ENCODE measurements at places on chromosomes 2 and 18.
A peak's percentile ranks its signal among the peaks of the same experiment; 100 is the strongest.

GRCh38 chr2:201796478-201796865 is 9.9 kb upstream of the CDK15 start:
- DNase-seq = no peak

DNA sequence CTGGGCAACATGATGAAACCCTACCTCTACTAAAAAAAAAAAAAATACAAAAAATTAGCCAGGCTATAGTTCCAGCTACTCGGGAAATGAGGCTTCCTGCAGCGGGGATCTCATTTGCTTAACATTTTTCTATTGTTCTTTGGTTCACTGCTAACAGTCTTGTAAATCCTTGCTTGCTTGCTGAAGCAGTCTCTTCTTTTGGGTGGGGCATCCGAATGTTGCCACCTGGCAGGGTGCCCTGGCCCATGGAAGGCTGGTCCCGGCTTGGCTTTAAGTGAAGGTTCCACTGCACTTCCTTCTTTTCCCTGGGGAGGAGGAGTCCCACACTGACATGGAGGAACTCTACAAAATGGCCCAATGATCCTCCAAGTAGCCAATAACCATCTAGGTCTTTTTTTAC is 6.0 kb upstream of the ANKRD29 start:
- no peak for DNase-seq

GRCh38 chr2:60992985-60993392 is 24.5 kb upstream of the PEX13 start:
- peak; percentile 60 for DNase-seq

GRCh38 chr2:231387904-231388724 is 7.4 kb upstream of the B3GNT7 start:
- no peak for DNase-seq

GRCh38 chr2:644871-645270 is 32.3 kb downstream of the TMEM18 start:
- no peak for DNase-seq

DNA sequence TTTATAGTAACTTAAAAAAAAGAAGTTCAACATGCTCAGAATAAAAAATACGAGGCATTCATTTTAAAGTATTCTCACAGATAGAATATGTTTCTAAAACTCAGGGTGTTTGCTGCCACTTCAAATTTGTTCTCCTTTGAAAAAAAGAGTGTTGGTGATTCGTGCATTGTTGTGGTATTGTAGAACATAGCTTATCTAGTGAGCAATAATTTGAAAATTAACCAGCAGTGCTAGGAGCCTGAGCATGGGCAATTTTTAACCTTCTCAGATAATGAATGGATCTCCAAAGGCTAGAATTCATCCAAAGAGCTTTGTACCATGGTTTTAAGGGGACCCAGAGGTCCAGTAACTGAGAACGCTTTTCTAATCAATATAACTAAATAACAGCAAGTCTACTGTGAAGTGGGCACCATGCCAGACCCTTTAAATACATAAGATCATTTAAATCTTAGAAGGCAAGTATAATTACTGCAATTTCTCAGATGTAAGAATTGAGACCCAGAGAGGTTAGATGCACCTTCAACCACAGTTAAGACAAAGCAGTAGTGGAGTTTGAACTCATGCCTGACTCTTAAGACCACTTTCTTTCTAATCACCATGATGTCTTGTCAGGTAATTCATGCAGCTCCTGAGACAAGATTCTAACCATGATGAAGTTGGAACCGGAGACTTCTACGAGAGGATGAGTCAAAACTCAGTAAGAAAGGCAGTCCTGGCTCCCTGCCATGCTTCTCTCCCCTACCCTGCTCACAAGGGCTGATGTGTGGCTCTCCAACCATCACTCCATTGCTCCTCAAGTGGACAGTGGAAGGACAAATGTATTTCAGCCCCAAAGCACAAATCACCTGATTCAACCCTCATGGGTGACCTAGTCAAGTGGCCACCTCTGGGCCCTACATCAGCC is 3.4 kb downstream of the CYRIA start:
- DNase-seq = no peak

DNA sequence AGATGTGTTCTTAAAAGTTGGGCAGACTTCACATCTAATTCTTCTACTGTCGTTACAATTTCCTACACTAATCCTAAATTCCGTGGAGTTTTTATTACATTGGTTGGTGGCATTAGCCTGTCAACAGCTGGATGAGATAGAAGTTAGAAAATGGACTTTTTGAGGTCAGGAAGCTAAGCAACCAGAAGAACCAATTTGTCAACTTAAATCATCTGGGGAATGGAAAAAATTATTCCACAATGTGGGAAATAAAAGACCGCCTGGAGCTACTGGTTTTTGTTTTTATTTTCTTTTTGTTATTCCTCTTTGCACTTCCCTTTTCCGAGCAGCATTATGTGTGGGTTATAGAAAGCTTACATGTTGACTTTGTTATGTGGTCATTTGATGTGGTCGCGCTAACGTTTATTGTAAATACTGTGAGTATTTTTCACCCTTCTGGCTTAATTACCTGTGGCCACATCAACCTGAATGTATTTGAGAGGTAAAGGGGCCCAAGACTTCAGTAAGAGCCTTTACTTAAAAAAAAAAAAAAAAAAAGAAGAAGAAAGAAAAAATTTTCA is 75.3 kb downstream of the PTPRM start:
- no peak for DNase-seq

Data from OCI-M1 (cell line).